Stimulated activated CD4-positive, alpha-beta T cell treated with anti-CD3 and anti-CD28 coated beads, Interleukin-4, amount 100 ng/mL, for 1 hour (primary cell): ENCODE measurements at places on chromosomes 1 and 21.

- no peak for DNase-seq
These were observed 28.4 kb downstream of the SLAMF6 start for GRCh38 chr1:160494620-160495019.

GRCh38 chr1:171055966-171056643 is 34.6 kb upstream of the FMO3 start:
- DNase-seq, result no peak

DNA sequence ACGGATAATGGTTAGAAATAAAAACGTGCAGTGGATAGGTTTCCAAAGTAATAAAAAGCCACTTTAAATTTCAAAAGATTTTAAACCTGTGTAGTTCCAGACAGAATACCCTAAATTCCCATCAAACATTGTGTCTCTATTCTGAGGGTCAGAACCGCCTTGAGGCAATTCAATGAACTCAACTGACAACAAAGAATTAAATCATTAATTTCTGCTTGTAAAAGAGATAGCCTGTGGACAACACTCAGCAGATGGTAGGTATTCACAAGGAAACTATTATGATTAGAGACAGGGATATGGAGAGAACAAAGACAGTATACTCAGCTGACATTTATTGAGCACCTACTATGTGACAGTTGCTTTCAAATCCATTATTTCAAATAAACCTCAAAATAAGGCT is 35.1 kb upstream of the JUN start:
- DNase-seq, result no peak

GRCh38 chr1:60068393-60069045 is 5.1 kb downstream of the C1orf87 start:
- DNase-seq, result no peak

GRCh38 chr1:166470014-166470413 is 303.2 kb upstream of the FAM78B start:
- DNase-seq, result no peak
